Aorta (tissue), 5 donors: ENCODE measurements at places on chromosomes 11 and 22. TPM values are rescaled to one million over a fixed set of nuclear protein-coding genes. Genes with fewer than 3 reads are reported as not detected.

DNA sequence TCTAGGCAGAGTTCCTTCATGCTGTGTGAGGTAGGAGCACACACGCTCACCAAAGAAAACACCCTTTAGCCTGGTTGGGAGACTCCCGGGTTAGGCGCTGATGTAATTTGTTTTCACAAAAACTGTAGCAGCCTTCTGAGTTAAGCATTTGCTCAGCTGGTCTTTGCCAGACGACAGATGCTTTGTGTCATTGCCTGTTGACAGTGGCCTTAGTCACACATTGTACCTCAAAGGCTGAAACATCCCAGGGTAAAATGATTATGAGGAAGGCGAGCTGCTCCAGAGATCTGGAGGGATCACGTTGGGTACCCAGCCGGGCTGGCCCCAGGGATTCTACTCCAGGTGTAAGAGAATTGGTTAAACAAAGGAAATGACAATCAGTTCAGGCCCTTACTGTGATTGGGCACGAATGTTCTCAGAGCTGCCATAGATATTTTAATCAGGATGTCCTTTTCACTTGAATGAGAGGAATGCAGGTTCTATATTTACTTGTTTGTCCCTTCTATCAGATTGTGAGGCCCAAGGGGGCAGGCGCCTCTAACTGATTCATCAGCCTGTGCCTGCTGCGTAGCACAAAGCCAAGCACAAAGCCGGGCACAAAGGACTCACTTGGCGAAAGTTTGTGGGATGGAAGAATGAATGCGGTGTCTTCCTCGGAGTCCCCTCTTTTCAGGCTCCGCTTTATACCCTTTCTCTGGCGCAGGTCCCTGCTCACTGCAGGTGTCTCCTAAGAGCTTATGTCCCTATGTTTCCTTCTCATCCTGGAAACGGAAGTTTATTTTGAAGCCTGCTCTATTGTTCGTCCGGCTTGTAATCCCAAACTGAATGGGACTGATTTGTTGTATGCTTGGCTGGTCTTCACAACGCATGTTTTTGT is 47.1 kb downstream of the ADM start:
- peak; percentile 75 for DNase-seq
- no peaks in the 10 kb centered on the region for H3K36me3 ChIP-seq
- no peak overlapping the region for H3K4me3 ChIP-seq
- no peaks in the 10 kb centered on the region for H3K27me3 ChIP-seq
- H3K4me1 ChIP-seq: peaks cover 4% of the 10 kb centered on the region

Gene AQP11
- 1.4 TPM for polyA plus RNA-seq

Gene OR2D2
- not detected for polyA plus RNA-seq

DNA sequence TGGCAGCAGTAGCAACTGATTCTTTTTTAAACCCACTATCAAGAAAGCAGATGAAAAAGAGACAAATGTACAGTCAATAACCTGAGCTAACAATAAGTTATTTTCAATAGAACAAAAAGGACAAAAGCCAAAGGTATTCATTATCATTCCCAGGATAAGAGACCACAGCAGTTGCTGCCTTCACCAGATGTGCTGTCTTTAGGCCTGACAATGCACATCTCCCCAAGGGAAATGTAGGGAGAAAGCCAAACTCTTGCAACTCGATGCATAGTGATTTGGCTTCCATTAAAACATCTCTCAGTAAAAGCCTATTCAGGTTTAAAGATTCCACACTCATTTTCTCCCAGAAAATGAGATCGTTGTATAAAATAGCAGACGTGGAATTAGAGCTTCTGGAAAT is 210.7 kb downstream of the METTL15 start:
- H3K4me3 ChIP-seq: no peak overlapping the region
- H3K27ac ChIP-seq: no peak overlapping the region
- no peaks in the 10 kb centered on the region for H3K27me3 ChIP-seq
- H3K4me1 ChIP-seq: no peaks in the 10 kb centered on the region
- no peak for DNase-seq

DNA sequence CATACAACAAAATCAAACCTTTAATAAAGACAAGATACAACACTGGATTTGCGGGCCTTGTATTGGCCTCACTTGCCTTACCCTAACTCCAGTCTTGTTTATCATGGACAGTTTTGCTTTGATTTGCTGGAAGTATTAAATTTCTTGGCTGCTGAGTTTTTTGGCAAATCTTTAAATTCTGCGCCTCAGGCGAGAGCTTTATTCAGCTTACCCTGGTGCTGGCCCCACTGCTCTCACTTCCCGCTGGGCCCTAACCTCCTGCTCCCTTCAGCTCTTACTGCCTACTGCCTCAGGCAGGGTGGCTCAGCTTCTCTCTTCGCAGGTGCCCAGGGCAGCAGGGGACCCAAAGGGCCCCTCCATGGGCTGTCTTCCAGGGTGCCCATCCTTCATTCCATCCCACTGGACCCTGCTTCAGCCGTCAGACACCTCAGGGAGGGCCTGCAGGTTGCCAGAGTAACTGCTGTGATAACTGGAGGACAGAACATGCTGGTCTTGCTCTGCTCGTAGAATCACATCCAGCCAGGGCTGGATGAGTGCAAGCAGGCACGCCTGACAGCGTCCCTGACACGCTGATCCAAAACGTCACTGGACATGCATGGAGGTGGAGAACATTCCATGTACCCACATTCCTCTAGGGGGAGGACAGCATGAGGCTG is 45.7 kb upstream of the TUB start:
- no peaks in the 10 kb centered on the region for H3K4me1 ChIP-seq
- no peak overlapping the region for H3K4me3 ChIP-seq
- H3K36me3 ChIP-seq: no peaks in the 10 kb centered on the region
- H3K27ac ChIP-seq: no peak overlapping the region
- H3K27me3 ChIP-seq: no peaks in the 10 kb centered on the region
- DNase-seq: no peak

DNA sequence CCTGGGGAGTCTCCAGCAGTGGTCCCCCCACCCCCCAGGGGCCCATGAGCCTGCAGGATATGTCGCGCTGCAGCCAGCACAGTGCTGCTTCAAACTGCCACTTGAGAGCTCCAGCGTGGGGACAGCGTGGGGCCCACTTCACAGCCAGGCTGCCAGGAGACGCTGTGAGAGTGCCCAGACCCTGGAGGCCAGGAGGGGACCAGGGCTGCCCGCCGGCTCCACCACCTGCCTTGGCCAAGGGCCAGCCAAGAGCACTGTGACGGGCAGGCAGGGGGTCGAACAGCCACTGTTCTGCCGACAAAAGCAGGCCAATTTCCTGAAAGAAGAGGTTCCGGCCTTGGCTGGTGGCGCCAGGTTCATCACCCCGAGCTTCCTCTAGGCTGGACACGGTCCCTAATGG is 60.2 kb downstream of the FLRT1 start:
- DNase-seq: no peak
- H3K27me3 ChIP-seq: no peaks in the 10 kb centered on the region
- no peak overlapping the region for H3K4me3 ChIP-seq
- no peaks in the 10 kb centered on the region for H3K36me3 ChIP-seq
- H3K4me1 ChIP-seq: no peaks in the 10 kb centered on the region

Gene ENTHD1
- not detected for polyA plus RNA-seq

Gene NNMT
- polyA plus RNA-seq: 1,814 TPM

- no peak overlapping the region for H3K27ac ChIP-seq
- DNase-seq: no peak
- H3K27me3 ChIP-seq: no peaks in the 10 kb centered on the region
- no peaks in the 10 kb centered on the region for H3K36me3 ChIP-seq
- no peak overlapping the region for H3K4me3 ChIP-seq
Measured at GRCh38 chr11:1443737-1444136, 42.8 kb downstream of the MOB2 start.

Gene THOC5
- 174 TPM for polyA plus RNA-seq

Gene BCO2
- 13.0 TPM for polyA plus RNA-seq

DNA sequence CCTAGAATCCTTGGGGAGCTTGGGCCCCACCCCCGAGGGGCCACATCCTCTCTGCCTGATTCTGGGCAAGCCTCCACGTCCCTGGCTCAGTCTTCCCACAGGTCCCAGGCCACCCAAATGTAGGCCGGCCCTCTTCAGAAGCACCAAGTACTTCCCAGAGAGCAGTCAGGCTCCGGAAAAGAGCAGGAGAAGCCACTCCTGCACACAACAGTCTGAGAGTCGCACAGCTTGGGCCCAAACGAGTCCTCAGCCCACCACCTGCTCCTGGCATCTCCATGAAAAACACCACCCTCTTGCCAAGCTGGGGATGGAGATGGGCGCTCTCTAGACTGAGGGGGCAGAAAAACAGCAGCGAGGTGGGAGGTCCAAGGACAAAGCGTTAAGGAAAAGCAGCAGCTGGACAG is 15.4 kb downstream of the EHD1 start:
- H3K4me3 ChIP-seq: no peak overlapping the region
- H3K27ac ChIP-seq: peak overlapping the region; percentile 90
- no peaks in the 10 kb centered on the region for H3K36me3 ChIP-seq
- no peaks in the 10 kb centered on the region for H3K27me3 ChIP-seq

- H3K4me1 ChIP-seq: peaks cover 11% of the 10 kb centered on the region
- DNase-seq: no peak
- no peak overlapping the region for H3K4me3 ChIP-seq
- H3K27me3 ChIP-seq: no peaks in the 10 kb centered on the region
- H3K27ac ChIP-seq: no peak overlapping the region
- H3K36me3 ChIP-seq: no peaks in the 10 kb centered on the region
Measured at GRCh38 chr11:27210531-27210930, 152.5 kb downstream of the CCDC34 start.
